Hepatocyte (in vitro differentiated cells): ENCODE measurements at places on chromosomes 6 and 20. TPM values are rescaled to one million over a fixed set of nuclear protein-coding genes. Genes with fewer than 3 reads are reported as not detected.

DDRGK1 gene
- polyA plus RNA-seq = 154 and 159 TPM in 2 replicates

PTGIS gene
- polyA plus RNA-seq = 25.4 and 27.4 TPM in 2 replicates

BMP6 gene
- polyA plus RNA-seq = 3.5 and 4.0 TPM in 2 replicates

CDH26 gene
- polyA plus RNA-seq = 0.96 and 2.3 TPM in 2 replicates

RAET1E gene
- 0.44 TPM in 1 of 2 replicates, not detected in the other for polyA plus RNA-seq

SEMG1 gene
- polyA plus RNA-seq = not detected in 2 replicates

GRCh38 chr6:48475275-48475674, 364.3 kb upstream of the PTCHD4 start:
- DNase-seq = no peak
- H3K4me1 ChIP-seq = no peaks in the 10 kb centered on the region
- no peak overlapping the region for H3K27ac ChIP-seq

- DNase-seq = no peak
- H3K4me1 ChIP-seq = peaks cover 22% of the 10 kb centered on the region
- no peaks in the 10 kb centered on the region for H3K27me3 ChIP-seq
- no peak overlapping the region for H3K27ac ChIP-seq
Observed at GRCh38 chr20:47782076-47782475, 3.2 kb downstream of the SULF2 start.

DNA sequence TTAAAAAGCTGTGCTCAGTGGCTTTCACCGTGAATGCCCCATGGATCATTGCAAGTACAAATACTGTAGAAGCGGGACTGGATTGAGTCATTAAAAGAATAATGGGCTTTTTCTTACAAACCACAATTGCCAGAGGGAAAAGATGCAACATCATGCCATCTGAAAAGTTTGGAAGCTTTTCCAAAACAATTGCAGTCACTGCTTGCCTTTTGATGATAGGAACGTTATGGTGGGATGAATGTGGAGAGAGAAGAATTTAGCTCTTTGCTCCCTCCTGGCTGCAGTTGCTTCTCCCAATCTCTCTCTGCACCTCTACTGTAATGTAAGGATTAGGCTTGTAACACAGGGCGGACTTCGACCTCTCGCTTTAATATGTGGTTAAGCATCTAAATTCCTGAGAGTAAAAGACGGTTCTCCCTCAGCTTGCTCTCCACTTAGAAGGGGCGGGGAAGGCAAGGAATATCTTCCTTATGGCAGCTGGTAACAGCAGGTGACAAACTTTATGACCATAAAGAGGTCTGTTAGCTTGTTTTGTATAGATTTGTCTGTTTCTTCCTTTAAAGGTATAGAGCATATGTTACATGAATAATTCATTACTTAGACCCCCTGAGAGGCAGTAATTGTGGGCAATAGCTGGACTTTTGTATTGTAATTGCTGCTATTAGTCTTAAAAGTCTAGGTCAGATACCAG, 376.1 kb downstream of the UTRN start:
- DNase-seq = peak; percentile 54
- H3K27ac ChIP-seq = peak overlapping the region; percentile 62
- no peaks in the 10 kb centered on the region for H3K36me3 ChIP-seq

DNA sequence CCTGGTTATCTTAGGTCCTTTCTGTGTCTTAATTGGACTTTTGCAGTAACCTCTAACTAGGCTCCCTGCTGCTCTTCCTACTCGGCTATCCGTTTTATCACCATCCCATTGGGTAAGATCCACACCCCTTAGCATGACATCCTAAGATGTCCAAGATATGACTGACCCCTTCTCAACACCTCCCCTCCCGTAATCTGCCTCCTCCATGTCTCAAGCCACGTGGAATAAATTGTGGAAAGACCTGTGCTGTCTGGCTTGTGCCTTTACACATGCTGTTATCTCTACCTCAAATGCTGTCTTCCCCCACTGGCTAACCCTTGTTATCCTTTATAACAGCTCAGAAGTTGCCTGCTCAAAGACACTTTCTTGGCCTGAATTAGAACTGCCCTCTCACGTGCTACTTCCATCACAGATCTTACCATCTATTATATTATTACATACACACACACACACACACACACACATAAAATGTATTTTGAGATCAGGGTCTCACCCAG, 26.5 kb downstream of the EIF2S2 start:
- no peaks in the 10 kb centered on the region for H3K36me3 ChIP-seq
- H3K27me3 ChIP-seq = no peaks in the 10 kb centered on the region
- no peak overlapping the region for H3K27ac ChIP-seq
- H3K4me1 ChIP-seq = no peaks in the 10 kb centered on the region

- no peak for DNase-seq
- H3K36me3 ChIP-seq = no peaks in the 10 kb centered on the region
- H3K4me3 ChIP-seq = no peak overlapping the region
Observed at GRCh38 chr6:24458134-24458533, 31.2 kb downstream of the GPLD1 start.

- peaks cover 3% of the 10 kb centered on the region for H3K4me1 ChIP-seq
- H3K27me3 ChIP-seq = no peaks in the 10 kb centered on the region
Observed at GRCh38 chr20:57656252-57656820, 36.1 kb upstream of the ZBP1 start.

DNA sequence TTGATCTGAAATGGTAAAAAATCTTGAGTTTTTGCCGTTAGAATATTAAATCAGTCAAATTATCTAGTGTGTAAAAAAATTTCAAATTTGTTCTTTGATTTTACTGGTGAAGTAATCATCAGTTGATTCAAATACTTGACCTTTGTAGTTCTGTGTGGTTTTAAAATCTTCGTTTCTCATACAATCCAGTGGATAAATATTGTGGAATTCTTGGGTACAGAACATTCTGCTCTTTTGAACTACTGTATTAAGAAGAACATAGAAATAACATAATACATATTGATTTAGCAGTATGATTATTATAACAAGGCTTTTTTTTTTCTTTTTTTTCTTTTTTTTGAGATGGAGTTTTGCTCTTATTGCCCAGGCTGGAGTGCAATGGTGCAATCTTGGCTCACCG, 491.8 kb downstream of the CD109 start:
- no peaks in the 10 kb centered on the region for H3K27me3 ChIP-seq
- H3K4me3 ChIP-seq = no peak overlapping the region
- no peaks in the 10 kb centered on the region for H3K36me3 ChIP-seq
- no peaks in the 10 kb centered on the region for H3K4me1 ChIP-seq
- no peak overlapping the region for H3K27ac ChIP-seq

GRCh38 chr6:170459451-170459850, 93.7 kb downstream of the PSMB1 start:
- H3K36me3 ChIP-seq = no peaks in the 10 kb centered on the region
- no peaks in the 10 kb centered on the region for H3K4me1 ChIP-seq
- H3K27me3 ChIP-seq = peaks cover 7% of the 10 kb centered on the region
- no peak overlapping the region for H3K27ac ChIP-seq

DNA sequence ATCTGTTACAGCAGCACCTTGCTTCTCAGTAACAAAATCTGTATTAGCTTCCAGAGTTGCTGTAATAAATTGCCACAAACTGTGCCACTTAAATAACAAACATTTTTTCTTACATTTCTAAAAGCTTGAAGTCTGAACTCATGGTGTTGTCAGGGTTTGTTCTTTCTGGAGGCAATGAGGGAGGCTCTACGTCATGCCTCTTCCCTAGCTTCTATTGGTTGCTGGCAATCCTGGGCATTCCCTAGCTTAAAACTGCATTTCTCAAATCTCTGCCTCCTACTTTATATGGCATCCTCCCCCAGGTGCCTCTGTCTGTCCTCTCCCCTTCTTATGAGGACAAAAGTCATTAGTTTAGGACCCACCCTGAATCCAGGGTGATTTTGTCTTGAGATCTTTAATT, 41.6 kb upstream of the TMEM244 start:
- no peak overlapping the region for H3K27ac ChIP-seq
- H3K4me3 ChIP-seq = no peak overlapping the region
- no peaks in the 10 kb centered on the region for H3K36me3 ChIP-seq
- no peaks in the 10 kb centered on the region for H3K4me1 ChIP-seq

- no peaks in the 10 kb centered on the region for H3K27me3 ChIP-seq
- H3K4me1 ChIP-seq = peaks cover 21% of the 10 kb centered on the region
- no peaks in the 10 kb centered on the region for H3K36me3 ChIP-seq
- no peak overlapping the region for H3K4me3 ChIP-seq
- H3K27ac ChIP-seq = peak overlapping the region; percentile 89
- DNase-seq = no peak
Observed at GRCh38 chr6:20876561-20876960, 342.3 kb downstream of the CDKAL1 start.

DNA sequence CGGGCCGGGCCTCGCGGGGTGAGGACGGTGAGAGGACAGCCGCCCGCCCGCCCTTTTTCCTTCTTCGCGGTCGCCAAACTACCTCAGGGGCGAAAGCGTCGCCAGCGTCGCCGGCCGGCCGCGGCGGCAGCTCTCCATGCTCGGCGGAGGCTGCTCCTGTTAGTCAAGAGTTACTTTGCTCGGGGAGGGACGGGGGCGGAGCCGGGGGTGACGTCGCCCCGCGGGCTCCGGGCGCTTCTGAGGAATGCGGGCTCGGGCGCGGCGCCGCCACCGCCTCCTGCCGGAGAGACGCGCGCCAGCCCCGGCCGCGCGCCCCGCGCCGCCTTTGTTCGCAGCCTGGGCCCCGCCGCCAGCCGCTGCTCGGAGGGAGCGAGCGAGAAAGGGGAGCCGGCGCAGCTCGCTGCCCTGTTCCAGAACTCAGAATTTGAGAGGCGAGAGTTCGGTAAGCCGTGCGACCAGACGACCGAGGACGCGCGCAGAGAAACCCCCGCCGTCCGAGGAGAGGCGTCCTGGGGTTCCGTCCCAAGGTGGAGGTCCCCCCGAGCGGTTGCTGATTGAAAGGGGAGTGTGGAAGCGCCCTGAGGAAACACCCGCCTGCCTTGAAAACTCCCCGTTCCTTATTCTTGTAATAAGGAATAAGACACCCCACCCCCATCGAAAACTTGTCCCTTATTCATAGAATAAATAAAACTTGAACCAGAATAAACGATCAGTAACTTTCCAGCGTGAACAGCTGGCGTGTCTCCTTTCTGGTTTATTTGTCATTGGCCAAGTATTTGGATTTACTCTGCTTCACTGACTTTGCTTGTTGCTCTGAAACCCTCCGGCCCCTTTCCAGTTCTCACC, at the start of gene PTPRK:
Gene PTPRK, minus strand, starts transcription at position 164 of the 846 bp plus-strand sequence. CDS start 241 bp downstream, outside the sequence.
- no peaks in the 10 kb centered on the region for H3K27me3 ChIP-seq
- H3K4me1 ChIP-seq = peaks cover 30% of the 10 kb centered on the region
- peak; percentile 98 for DNase-seq
- peak within 1 kb of the TSS; percentile 99 for H3K27ac ChIP-seq
- peak within 1 kb of the TSS; percentile 96 for H3K4me3 ChIP-seq

DNA sequence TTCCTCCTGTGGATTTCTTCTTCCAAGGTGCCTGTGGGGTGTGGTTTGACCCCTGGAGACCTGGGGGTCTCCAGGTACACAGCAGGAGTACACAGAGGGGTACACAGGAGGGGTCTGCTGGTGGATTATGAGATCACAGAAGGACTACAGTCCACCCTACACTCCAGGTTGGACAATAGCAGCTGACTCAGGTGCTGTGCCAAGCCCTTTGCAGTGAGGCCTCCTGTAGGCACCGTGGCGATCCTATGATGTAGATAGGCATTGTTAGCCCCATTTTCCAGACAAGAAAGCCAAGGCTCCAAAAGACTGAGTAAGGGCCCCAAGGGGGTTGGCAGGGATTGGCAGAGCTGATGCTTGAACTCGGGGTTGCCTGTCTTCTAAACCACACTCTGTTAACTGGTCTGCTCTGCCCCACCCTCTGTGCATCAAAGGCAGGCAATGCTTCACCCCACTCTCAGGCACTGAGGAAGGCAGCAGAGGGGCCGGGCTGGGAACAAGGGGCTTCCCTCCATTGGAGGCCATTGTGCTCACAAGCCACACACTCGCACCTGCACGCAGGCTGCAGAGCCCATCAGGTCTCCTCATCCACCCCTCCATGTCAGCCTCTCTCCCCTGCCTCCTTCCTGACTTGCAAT, 77.5 kb upstream of the SIRPA start:
- no peak overlapping the region for H3K4me3 ChIP-seq
- H3K27ac ChIP-seq = no peak overlapping the region
- H3K27me3 ChIP-seq = peaks cover 10% of the 10 kb centered on the region
- H3K4me1 ChIP-seq = no peaks in the 10 kb centered on the region
- H3K36me3 ChIP-seq = no peaks in the 10 kb centered on the region
